ENCODE measurements at places on chromosomes 6 and 20. TPM values are rescaled to one million over a fixed set of nuclear protein-coding genes. Genes with fewer than 3 reads are reported as not detected.

MYH7B gene
- not detected for total RNA-seq

GLP1R gene
- not detected for total RNA-seq

RPS6KA2 gene
- total RNA-seq: 249 TPM

CRIP3 gene
- not detected for total RNA-seq

MPC1 gene
- total RNA-seq: 28.1 TPM

PAX1 gene
- total RNA-seq: not detected

ALDH8A1 gene
- 0.18 TPM for total RNA-seq

SNAI1 gene
- total RNA-seq: 6.9 TPM

SAMD5 gene
- 9.0 TPM for total RNA-seq
